ENCODE measurements at places on chromosomes 2 and 18.

GRCh38 chr18:79796531-79797405 is 970 bp upstream of the KCNG2 start:
- peaks cover 16% of the 10 kb centered on the region for H3K4me1 ChIP-seq
- no peak for DNase-seq
- H3K27ac ChIP-seq: no peak overlapping the region
- peak overlapping the region; percentile 67 for H3K4me3 ChIP-seq
- H3K27me3 ChIP-seq: peaks cover 87% of the 10 kb centered on the region

DNA sequence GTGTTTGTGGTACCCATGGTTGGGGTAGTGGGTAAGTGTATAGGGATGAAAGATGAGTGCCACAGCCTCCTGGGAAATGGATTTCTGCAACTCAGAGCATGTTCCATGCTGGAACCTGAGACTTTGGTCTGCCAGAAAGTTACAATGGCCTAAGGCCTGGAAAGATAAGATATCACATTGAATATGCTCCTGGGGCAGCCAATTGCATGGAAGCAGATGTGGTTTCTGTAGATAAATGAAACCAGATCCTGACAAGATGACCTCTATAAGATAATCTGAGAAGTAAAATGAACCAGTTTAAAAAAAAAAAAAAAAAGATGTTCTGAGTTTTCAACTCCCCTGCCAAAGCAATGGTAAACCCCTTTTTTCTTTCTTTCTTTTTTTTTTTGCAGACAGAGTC is 91.4 kb upstream of the NCK2 start:
- H3K36me3 ChIP-seq: no peaks in the 10 kb centered on the region
- no peak overlapping the region for H3K4me3 ChIP-seq
- H3K27ac ChIP-seq: no peak overlapping the region
- no peak for DNase-seq
- peaks cover 2% of the 10 kb centered on the region for H3K4me1 ChIP-seq

- H3K4me3 ChIP-seq: peak overlapping the region; percentile 3
- no peak for DNase-seq
- H3K36me3 ChIP-seq: no peaks in the 10 kb centered on the region
- H3K27ac ChIP-seq: no peak overlapping the region
Observed at GRCh38 chr18:33821503-33821902, 243.5 kb downstream of the ASXL3 start.

DNA sequence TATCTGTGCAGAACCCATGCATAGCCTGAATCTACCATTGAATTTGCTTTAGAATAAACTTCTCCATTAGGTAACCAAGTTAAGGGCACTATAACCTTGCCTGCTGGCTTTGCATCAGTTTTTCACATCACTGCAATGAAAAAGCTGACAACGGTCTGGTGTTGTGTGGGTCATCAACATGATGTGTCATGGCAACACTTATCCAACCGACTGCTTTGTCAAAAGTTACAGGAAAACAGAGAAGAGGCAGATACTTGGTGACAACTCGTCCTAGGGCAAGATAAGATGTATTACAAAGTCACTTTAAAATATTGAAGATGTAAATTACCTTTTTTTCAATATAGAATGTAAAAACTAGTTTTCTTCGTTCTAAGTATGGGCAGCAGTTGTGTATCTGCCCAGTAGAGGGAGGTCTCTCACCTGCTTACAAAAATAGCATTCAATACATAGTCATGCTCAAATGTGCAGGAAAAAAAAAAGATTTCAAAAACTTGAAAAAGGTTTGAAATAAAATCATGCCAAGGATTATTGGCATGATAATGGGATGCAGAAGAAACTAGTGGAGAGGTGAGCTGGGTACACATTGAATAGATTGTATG is 96.3 kb downstream of the EVA1A start:
- no peak for DNase-seq
- H3K36me3 ChIP-seq: peaks cover 3% of the 10 kb centered on the region
- H3K27me3 ChIP-seq: peaks cover 10% of the 10 kb centered on the region
- H3K27ac ChIP-seq: no peak overlapping the region
- H3K4me1 ChIP-seq: peaks cover 19% of the 10 kb centered on the region

GRCh38 chr2:235958221-235958930 is 209.8 kb downstream of the GBX2 start:
- no peaks in the 10 kb centered on the region for H3K4me1 ChIP-seq
- DNase-seq: no peak
- H3K36me3 ChIP-seq: peaks cover 3% of the 10 kb centered on the region

DNA sequence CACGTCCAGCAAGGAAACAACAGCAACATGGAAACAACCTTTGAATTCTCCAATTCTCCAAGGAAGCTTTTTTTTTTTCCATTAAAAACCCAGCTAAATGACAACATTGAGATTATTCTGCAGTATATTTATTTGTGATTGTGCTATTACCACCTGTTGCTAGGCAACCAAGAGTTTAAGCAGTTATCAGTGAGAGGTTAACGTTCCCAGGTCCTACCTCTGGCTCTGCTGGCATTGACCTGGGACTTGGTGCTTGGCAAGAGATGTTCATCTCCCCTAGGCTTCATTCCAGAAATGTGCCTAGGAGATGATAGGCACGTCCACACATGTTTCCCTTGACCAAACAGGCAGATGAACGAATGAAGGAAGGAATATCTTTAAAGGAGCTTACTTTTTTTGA is 157.0 kb downstream of the TDRD15 start:
- DNase-seq: no peak
- no peak overlapping the region for H3K4me3 ChIP-seq
- H3K27ac ChIP-seq: peak overlapping the region; percentile 63
- peaks cover 27% of the 10 kb centered on the region for H3K4me1 ChIP-seq

- peaks cover 5% of the 10 kb centered on the region for H3K4me1 ChIP-seq
- peaks cover 8% of the 10 kb centered on the region for H3K27me3 ChIP-seq
Observed at GRCh38 chr18:76205906-76206305, 289.1 kb downstream of the ZNF516 start.

DNA sequence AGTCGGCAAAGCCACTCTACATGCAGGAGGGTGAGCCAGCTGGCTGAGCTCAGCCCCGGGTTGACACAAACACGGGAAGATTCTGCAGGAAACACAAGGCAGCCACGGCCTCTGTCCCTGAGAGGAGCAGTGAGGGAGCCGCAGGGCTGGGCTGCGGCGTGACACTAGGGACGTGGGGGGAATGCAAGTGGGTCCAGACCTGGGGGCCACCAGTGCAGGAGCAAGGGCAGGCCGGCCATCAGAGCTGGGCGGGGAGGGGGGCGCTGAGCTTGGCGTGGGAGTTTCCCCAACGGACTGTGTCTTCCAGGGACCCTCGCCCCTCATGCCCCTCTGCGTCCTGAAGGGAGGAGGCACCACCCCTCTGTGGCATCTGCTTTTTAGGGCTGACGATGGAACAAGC is 12.0 kb upstream of the C1QL2 start:
- H3K4me1 ChIP-seq: no peaks in the 10 kb centered on the region
- no peaks in the 10 kb centered on the region for H3K36me3 ChIP-seq
- no peak overlapping the region for H3K4me3 ChIP-seq
- no peak for DNase-seq
- no peak overlapping the region for H3K27ac ChIP-seq

GRCh38 chr2:135744760-135745314 is 3.2 kb downstream of the UBXN4 start:
- H3K36me3 ChIP-seq: peaks cover 19% of the 10 kb centered on the region
- peak overlapping the region; percentile 64 for H3K4me3 ChIP-seq
- peak overlapping the region; percentile 29 for H3K27ac ChIP-seq

DNA sequence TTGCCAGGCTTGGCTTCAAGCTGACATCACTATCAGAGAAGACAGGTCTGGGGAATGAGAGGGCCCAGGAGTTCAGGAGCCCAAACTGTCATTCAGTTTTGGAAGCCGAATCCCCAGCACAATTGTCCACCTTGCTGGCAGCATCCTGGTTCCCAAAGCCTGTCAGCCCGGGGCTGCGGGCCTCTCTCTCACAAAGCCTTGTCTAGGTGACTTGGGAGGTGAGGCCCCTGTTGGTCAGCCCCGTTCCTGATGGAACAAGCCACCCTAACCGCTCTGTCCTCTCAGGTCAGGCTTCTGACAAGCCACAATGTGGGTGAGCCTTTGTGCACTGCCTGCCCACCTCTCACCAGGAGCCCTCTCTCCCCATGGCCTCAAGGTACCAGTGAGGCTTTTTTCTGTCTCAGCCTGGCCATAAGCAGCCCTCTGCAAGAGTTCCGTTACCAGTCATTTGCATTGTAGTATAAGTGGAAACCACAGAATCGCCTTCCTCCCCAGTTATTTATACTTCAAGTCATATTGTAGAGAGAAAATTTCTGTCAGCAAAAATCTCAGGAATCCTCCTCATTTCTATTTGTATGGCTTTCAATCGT is 100.6 kb downstream of the MSH2 start:
- H3K4me3 ChIP-seq: no peak overlapping the region
- H3K27me3 ChIP-seq: no peaks in the 10 kb centered on the region
- H3K4me1 ChIP-seq: no peaks in the 10 kb centered on the region
- no peak for DNase-seq
- H3K36me3 ChIP-seq: peaks cover 8% of the 10 kb centered on the region

DNA sequence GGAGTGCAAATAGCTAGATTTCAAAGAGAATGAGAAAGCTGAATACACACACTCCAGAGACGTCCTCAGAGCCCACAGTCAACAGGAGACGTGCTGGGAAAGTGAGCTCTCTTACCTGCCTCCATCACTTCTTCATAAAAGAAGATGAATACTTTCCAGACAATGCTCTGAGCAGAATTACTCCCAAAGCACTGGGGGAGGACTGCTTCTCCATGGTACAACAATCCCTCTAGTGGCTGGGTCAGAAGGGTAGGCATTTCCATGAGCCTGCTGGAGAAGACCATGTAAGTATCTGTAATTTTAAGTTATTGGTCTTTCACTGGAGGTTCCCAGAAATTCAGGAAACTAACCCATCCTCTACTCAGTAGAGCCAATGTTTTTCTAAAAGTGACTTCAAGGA is 190.3 kb downstream of the RBM43 start:
- H3K36me3 ChIP-seq: no peaks in the 10 kb centered on the region
- no peaks in the 10 kb centered on the region for H3K27me3 ChIP-seq
- no peaks in the 10 kb centered on the region for H3K4me1 ChIP-seq

DNA sequence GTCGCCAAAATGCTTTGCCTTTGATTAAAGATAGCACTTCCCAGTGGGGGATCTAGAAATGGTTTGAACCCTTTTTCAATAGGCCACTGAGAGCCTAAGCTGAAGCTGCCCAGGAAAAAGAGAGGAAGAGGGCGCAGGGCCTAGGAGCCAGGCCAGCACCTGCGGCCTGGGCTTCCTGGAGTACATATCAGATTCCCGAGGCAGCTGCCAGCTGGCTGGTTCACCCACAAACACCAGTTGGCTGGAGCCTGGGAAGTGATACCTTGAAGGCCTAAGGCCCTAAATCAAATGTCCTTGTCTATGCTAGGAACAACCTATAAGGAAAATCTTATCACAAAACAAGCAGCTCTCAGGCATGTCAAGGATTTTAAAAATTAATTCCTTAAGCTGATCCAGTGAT is 37.1 kb downstream of the ANKRD44 start:
- no peak overlapping the region for H3K27ac ChIP-seq
- H3K36me3 ChIP-seq: no peaks in the 10 kb centered on the region
- no peak overlapping the region for H3K4me3 ChIP-seq
- no peaks in the 10 kb centered on the region for H3K4me1 ChIP-seq

DNA sequence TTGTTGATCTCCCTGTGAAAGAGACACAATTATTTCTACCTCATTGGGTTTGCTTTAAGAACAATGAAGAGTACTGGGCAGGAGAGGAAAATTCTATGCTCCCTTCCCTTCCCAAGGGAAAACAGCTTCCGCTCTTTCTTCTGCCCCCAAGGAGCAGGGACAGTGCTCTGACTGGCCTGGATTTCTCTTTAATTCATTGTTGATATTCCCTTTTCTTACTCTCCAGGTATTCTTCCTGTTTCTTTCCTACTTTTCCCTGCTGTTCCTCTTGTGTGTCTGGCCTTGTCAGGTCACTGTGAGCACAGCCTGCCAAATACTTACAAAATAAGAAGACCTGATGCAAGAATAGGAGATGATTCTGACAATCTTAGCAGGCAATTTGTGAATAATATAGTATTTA is 49.6 kb upstream of the SPAG16 start:
- no peak overlapping the region for H3K4me3 ChIP-seq
- no peak overlapping the region for H3K27ac ChIP-seq
- peaks cover 12% of the 10 kb centered on the region for H3K4me1 ChIP-seq
- no peaks in the 10 kb centered on the region for H3K36me3 ChIP-seq
- peaks cover 7% of the 10 kb centered on the region for H3K27me3 ChIP-seq
- DNase-seq: no peak

- H3K27me3 ChIP-seq: peaks cover 33% of the 10 kb centered on the region
- H3K36me3 ChIP-seq: no peaks in the 10 kb centered on the region
- no peak overlapping the region for H3K27ac ChIP-seq
- peaks cover 6% of the 10 kb centered on the region for H3K4me1 ChIP-seq
- no peak for DNase-seq
Observed at GRCh38 chr18:61606759-61607158, 273.5 kb downstream of the CDH20 start.

DNA sequence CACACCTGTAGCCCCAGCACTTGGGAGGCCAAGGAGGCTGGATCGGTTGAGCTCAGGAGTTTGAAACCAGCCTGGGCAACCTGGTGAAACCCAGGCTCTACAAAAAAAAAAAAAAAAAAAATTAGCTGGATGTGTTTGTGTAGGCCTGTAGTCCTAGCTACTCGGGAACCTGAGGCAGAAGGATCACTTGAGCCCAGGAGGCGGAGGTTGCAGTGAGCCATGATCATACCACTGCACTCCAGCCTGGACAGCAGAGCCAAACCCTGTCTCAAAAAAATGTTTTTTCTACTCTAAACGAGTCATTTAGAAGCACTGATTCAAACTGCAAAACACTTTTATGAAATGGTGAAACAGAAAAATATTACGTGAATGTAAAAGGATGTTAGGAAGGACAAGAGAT is 69.1 kb upstream of the SLC39A10 start:
- DNase-seq: no peak
- no peaks in the 10 kb centered on the region for H3K36me3 ChIP-seq
- no peaks in the 10 kb centered on the region for H3K27me3 ChIP-seq

DNA sequence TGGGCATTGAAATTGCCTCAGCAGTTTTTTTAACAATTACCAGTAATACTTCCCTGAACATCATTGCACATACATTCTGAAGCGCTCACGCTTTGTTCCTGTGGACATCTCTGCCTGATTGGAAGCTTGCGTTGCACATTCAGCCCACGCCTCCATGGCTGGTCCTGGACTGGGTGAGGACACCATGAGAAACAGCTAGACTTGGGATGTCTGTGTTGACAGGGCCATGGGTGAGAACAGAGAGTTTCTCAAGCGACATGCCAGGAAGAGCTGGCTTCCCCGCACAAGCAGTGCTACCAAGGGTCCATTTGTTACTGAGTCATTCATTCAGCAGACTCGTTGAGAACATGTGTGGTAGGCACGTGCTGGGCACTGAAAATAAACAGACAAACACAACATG is 166.3 kb downstream of the GBX2 start:
- no peaks in the 10 kb centered on the region for H3K27me3 ChIP-seq
- no peak for DNase-seq
- peaks cover 9% of the 10 kb centered on the region for H3K36me3 ChIP-seq
- no peak overlapping the region for H3K4me3 ChIP-seq
- no peaks in the 10 kb centered on the region for H3K4me1 ChIP-seq

DNA sequence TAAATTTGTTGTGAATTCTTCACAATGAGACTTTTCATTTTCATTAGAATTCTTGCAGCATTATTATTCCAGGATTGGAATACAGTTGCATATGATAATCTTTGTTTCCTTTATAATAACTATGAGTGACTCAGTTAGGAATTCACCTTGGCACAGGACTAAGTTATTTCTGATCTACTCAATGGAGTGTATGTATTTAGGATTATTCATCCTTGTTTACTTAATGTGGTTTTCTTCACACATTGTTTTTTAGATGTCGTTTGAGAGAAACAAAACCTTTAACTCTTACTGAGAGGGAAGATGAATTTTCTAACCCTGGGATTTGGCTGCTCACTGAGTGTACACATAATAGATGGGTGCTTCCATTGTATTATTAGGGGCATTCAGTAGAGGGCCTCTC is 970.1 kb downstream of the DPP10 start:
- H3K27ac ChIP-seq: no peak overlapping the region
- no peak overlapping the region for H3K4me3 ChIP-seq
- DNase-seq: no peak
- H3K27me3 ChIP-seq: no peaks in the 10 kb centered on the region
